ENCODE measurements at places on chromosomes 11 and 22.

DNA sequence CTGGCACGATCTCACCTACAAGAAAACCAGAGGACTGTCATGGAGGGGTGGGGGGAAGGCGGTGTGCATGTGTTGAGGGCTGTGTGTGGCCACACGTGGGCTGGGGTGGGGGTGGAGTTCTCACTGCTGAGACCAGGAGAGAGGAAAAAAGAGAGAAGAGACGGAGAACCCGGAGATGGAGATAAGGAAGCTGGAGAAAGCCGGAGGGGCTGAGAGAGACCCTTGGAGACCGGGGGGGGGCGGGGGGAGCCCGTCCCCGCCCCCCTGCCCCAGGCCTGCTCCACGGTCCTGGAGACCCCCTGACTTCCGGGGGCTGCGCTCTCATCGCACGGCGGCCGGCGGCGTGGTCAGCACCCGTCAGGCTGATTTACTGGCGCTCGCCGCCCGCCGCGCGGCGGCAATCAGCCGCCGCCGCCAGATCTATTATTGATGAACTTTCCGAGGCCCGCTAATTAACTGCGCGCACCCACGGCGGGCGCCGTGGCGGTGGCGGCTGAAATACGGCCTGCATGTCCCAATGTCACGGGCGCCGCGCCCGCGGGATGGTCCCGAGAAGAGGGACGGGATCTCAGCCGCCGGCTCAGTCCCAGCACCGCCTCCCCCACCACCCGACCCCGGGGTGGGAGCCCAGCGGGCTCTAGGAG lies 187.4 kb downstream of the MN1 start:
- no peak for DNase-seq

DNA sequence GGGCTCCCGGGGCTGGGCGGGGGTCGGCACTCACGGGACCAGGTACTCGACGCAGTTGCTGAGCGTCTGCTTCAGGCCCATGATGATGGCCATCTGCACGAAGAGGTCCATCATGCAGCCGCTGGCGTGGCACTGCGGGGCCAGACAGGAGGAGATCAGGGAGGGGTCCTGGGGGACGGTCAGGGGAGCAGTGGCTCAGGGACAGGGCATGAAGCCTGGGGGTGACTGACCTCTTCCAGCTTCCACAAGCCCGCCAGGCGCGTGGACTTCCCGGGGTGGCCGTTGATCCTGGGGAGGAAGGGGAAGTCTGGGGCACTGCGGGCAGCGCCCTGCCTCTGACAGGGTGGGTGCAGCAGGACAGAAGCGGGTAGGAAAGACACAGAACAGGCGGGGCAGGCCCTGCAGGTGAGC lies 6.1 kb upstream of the SIGIRR start:
- no peak for DNase-seq

GRCh38 chr11:115385226-115385625 lies 119.0 kb downstream of the CADM1 start:
- no peak for DNase-seq

GRCh38 chr22:36223504-36223903 lies 15.8 kb downstream of the APOL2 start:
- DNase-seq, result no peak

DNA sequence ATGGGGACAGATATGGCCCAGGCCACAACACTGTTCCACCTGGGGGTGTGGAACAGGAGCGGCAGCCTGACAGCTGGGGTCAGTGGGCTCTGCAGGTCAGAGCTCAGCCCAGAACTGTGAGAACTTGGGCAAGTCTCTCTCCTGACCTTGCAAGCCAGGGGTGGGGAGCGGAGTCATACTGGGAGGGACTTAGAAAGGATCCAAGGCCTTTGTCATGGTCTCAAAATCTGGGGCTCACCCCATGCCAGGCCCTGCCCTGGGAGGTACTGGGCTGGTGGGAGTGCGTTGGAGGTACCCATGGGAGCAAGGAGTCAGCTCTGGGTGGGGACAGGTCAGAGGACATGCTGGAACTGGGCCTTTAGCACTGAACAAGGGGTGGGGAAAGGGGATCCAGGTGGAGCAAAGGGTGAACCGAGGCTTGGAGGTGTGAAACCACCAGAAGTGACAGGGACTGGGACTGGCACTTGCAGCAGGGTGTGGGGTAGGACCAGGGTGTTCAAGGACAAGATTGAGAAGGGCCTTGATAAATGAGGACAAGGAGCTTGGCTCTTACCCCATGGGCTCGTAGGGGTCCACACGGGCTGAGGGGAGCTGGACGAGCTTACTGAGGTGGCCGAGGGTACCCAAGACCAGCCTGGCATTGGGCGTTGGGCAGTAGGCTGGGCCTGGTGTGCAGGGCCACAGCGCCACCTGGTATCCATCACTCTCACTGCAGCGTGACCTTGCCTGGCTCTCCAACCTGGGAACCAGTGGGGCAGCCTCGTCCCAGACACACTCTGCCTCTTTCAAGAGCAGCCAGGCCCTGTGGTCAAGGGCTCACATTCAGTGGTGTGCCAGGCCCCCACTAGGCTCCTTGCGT lies 7.4 kb upstream of the PMM1 start:
- DNase-seq, result peak; percentile 10

- DNase-seq, result peak; percentile 59
Measured at GRCh38 chr11:32792948-32793475, 1.4 kb downstream of the CCDC73 start.

DNA sequence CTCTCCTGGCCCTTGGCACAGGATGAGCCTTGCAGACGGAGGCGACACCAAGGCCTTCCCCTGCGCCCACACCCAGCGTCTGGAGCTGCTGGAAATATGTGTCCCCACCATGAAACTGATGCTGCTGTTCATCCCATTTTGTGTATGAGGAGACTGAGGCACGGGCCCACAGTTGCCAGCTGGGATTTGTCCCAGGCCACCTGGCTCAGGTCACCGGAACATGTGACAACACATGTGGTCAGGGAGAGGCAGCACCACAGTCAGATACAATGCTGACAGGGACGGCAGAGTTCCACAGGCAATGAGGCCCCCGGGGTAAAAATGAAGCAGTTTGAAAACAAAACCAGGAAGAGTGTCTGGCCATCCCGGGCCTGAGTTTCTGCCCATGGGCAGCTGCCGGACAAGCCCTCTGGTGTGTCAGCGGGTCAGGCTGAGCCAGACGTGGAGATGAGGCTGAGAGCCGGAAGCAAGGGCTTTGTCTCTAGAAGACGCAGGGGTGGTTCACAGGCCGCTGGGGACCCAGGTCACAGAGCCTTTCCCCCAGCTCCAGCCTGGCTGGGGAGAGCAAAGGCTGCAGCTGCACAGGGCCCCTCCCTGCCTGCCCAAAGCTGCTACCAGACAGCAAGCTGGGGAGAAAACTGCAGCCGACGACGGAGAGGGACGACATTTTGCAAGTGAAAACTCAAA lies 80.7 kb downstream of the CDKN1C start:
- peak; percentile 1 for DNase-seq

- no peak for DNase-seq
Measured at GRCh38 chr11:114496915-114497314, 57.6 kb downstream of the REXO2 start.

DNA sequence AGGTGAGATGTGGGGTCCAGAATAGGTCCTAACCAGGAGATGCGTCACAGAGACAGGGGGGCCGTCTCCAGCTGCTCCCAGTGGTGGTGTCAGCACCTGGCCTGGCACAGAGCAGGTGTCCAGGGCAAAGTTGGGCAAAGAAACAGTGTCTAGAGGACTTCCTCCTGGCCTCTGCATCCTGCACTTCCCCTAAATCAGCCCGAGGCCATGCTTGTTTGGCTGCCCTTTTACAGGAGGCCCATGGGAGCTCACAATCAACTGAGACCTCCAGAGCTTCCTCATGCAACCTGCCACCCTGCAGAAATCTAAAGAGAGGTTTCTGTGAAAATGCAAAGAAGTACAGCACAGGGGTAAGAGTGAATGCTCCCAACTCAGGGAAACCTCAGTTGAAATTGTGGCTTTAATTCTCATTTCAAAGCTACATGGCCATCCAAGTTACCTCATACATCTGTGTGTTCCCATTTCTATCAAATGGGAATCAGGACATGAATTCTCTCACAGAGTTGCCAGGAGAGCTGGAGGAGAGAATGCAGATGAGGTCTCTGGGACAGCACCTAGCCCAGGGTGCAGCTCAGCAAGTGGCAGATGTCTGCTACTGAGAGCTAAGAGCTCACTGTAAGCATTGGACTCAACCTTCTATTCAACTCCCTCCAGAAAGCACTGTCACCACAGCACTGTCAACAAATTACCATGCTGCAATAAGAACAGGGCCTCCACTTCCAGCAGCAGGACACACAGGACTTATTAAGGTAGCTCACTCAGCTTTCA lies 32.6 kb downstream of the TCIRG1 start:
- DNase-seq, result no peak

DNA sequence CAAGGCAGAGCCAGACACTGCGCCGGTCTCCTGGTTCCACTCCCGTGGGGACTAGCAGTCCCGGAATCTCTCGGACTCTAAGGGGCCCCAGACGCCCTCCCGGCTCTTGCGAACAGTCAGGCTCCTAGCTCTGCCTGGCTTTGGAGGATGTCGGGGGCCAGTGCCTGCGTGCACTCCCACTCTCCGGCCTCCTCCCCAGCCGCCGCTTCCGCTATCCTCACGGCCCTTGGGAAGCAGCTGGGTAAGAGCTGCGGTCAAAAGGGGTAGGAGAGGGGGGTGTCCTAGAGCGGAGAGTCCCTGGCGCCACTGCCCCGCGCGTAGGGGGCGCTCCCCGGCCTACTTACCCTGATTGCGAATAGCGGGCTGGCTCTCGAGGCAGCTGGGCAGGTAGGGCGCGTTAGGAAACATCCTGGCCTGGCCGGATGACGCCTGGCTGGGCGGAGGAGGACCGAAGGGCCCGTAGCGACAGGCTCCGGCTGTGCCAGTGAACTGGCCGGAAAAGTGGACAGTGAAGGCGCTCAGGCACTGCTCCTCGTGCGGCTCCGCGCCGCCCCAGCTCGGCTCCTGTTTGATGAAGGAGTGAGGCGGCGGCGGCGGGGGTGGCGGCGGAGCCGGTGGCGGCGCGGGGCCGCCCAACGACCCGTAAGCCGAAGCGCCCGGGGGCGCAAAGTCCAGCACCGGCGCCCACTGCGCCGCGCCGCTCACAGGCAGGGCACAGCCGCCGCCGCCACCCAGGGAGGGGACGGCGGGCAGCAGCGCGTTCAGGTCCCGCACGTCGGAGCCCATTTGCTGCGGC lies 785 bp downstream of the WT1 start:
- no peak for DNase-seq

DNA sequence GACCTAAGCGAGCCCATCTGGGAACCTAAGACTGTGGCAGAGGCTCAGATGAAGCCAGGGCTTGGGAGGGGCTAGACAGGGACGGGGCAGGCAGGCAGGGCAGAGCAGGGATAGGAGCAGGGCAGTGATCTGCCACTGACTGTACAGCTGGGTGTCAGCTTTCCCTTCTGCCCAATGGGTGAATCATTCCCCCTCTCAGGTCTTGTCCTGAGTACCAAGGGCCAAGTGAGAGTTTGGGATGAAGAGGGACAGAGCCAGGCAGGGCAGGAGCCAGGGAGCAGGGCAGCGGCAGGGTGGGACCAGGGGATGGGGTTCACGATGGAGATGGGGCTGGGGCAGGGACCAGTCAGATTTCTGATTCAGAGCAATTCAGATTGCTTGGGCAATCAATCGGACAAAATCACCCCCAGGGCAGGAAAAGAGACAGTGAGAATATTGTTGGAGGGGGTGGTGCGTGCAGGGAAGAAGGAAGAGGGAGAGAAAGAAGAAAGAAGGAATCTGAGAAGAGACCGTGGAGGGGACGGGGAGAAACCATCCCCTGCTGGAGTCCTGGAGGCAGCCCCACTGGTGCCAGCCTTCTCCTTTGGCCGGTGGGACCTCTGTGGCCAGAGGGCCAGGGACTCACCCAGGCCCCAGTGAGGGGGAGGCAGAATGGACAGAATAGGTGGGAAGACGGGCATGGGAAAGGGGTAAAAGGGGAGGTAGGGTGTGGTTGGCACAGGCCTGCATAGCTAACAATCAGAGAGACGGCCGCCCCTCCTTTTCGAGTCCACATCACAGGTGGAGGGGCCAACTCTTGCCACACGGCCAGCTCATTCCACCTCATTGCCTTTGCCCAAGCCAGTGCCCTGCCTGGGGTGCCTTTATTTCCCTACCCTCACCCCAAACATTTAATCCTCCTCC lies 47.2 kb downstream of the CYTH4 start:
- DNase-seq, result no peak

DNA sequence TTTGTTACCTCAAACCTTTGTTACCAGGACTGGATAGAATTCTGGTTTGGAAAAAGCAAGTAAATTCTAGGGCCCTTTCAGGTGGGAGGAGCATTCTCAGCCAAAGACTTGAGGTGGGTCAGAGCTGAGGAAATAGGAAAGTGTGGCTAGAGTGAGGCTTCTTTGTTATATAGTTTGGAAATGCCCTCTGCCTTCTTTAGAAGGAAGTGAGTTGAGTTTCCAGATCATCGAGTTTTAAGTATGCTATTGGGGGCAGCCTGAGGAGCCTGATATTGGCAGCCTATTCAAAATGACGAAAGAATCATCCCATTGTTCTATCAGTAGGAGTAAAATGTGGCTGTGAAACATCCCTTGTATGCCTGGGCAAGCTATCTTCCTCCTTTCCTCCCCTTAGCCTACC lies 134.1 kb downstream of the ARHGAP42 start:
- no peak for DNase-seq

DNA sequence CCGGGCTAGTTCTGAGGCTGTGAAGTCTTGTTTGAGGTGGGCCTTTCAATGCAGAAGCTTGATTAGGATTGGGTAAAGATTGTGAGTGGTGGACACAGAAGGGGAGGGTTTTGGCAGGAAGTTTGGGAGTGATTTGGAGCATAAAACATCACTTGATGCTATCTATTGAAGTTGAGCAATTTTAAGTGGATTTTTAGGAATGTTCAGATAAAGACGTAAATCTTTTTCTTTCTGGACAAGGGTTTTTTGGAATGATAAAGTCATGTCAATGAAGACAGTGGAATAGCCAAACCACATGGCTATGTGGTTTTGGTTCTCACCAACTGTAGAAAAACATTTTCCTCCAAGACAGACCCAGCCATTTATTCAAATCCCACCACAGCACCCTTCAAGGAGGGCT lies 111.2 kb upstream of the SNX19 start:
- DNase-seq, result no peak

DNA sequence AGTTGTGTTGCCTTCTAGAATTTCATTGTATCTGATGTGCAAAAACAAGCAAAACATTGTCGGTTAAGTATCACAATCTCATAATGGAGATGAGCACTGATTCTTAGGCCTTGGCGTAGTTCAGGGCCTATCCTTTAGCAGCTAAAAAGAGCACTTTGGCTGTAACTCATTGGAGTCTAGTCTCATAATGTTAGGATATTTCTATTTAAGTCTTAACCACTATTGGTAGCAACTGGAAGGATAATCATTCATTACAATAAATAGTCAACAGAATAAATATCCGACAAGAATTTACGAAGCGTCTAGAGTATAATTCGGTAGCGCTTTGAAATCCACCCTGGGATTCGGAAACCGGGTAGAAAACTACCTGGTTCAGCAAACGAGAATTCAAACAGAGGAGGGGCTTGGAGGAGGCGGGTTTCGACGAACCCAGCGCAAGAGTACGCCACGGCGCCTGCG lies 461 bp upstream of the EED start:
- peak; percentile 87 for DNase-seq
